Uterus (tissue), 4 donors: ENCODE measurements at places on chromosomes 3 and 15. TPM values are rescaled to one million over a fixed set of nuclear protein-coding genes. Genes with fewer than 3 reads are reported as not detected.
A peak's percentile ranks its signal among the peaks of the same experiment; 100 is the strongest.

Gene CHCHD4
- 12.0 TPM for total RNA-seq

Gene THAP10
- 2.0 TPM for total RNA-seq

Gene NPAP1
- total RNA-seq, result not detected

Gene LRRC49
- 48.7 TPM for total RNA-seq

DNA sequence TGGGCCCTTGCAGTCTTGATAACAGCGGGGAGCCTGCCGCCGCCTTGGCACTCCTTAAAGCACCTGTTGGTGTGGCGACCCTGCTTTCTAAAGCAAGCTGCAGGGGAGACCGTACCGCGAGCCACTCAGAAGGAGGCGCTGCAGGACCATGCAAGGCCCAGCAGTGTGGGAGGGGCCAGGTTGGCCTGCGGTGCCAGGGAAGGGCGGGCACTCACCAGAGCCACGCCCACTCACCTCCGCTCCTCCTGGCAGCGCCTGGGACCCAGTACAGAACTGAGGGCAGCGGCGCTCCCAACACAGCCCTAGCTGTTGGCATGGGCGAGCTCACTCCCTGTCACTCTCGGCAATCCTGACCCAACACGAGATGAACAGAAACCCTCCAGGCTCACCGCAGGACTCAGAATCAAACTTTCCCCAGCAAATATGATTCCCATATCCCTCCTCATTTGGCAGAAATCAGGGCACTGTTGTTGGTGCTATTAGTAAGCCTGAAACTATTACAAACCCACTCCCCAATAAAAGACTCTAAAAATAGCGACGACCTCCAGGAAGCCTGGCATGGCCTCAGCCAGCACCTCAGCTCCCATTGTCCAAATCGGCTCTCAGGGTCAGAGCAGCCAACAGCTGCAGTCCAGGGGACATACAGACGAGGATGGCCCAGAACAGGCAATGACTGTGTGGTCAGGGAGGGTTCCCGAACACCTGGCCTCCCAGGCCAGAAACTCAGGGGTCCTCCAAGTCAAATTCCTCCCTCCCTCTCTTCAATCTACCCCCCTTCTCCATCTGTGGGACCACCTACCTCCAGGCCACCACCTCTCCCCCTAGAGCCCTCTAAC, 77.2 kb downstream of the TBC1D2B start:
- peak overlapping the region; percentile 20 for H3K27ac ChIP-seq
- H3K27me3 ChIP-seq, result no peaks in the 10 kb centered on the region
- H3K36me3 ChIP-seq, result no peaks in the 10 kb centered on the region
- DNase-seq, result peak; percentile 62

- H3K36me3 ChIP-seq, result no peaks in the 10 kb centered on the region
- H3K27ac ChIP-seq, result no peak overlapping the region
- H3K27me3 ChIP-seq, result no peaks in the 10 kb centered on the region
These were observed 144.5 kb upstream of the BCL6 start for GRCh38 chr3:187889601-187890404.

DNA sequence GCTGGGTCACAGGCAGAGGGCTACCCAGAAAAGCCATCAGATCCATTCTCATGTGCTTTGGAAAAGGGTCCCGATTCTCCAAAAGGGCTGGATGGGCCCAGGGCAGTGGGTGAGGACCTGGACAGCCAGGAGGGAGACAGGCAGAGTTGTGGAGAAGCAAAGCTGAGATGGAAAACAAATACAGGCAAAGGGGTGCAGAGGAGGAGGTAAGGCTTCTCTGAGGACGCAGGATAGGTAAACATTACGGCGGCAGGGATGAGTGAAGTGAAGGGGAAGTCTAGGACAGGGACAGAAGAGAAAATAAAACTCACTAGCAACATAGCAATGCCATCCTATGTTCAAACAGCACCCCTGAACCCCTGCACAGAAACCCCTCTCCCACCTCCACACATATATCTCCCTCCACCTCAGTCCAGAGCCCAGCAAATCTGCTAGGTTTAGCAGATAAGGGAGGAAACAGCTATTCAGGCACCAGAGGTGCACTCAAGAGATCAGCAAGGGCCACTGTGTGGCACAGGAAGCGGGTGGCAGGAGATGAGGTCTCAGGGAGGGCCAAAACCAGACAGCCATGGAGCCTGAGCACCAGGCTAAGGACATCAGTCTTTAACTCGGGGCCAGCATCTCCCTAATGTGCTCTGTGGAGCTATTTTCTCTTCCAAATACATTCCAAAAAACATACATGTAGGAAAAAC, 51.3 kb downstream of the HOMER2 start:
- no peak for DNase-seq
- no peak overlapping the region for H3K4me3 ChIP-seq
- no peaks in the 10 kb centered on the region for H3K4me1 ChIP-seq
- no peaks in the 10 kb centered on the region for H3K27me3 ChIP-seq

DNA sequence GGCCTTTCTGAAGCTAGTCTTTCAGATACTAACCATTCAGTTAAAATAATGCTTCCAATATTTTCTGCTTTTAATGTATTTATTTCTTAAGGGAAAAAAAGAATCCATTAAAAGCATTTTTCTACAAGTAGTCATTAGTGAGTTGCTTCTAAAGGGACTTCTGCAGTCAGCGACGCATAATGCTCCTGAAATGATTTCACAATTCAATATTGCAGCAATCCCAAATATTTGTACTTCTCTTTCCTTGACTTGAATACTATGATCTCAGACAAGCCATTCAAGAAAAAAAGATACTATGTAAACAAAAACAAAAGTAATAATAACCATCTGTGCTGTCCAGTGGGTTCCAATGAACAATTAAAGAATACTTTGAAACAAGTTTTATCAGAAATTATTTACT, 681.0 kb downstream of the DIPK2A start:
- H3K36me3 ChIP-seq, result no peaks in the 10 kb centered on the region
- H3K27me3 ChIP-seq, result no peaks in the 10 kb centered on the region
- no peak for DNase-seq
- no peak overlapping the region for H3K27ac ChIP-seq
- H3K4me3 ChIP-seq, result no peak overlapping the region

DNA sequence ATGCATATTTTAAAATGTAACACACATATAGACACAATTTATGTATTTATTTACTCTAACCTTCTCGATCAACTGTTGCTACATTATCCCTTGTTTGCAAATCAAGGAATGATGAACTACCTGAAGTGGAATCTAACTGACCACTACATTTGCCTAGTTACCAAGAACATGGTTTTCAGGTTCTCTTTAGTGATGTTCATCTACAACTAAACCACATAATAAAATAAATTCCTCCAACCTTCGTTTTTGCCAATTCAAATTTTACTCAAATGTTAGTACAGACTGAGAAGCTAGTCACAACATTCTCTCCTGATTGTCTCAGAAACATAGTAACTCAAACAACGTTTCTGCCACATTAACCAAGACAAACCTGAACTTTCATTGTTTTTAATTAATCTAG, 521.9 kb downstream of the FOXP1 start:
- peak overlapping the region; percentile 94 for H3K27ac ChIP-seq
- no peak overlapping the region for H3K4me3 ChIP-seq
- H3K4me1 ChIP-seq, result peaks cover 13% of the 10 kb centered on the region
- no peaks in the 10 kb centered on the region for H3K27me3 ChIP-seq
- no peaks in the 10 kb centered on the region for H3K36me3 ChIP-seq

DNA sequence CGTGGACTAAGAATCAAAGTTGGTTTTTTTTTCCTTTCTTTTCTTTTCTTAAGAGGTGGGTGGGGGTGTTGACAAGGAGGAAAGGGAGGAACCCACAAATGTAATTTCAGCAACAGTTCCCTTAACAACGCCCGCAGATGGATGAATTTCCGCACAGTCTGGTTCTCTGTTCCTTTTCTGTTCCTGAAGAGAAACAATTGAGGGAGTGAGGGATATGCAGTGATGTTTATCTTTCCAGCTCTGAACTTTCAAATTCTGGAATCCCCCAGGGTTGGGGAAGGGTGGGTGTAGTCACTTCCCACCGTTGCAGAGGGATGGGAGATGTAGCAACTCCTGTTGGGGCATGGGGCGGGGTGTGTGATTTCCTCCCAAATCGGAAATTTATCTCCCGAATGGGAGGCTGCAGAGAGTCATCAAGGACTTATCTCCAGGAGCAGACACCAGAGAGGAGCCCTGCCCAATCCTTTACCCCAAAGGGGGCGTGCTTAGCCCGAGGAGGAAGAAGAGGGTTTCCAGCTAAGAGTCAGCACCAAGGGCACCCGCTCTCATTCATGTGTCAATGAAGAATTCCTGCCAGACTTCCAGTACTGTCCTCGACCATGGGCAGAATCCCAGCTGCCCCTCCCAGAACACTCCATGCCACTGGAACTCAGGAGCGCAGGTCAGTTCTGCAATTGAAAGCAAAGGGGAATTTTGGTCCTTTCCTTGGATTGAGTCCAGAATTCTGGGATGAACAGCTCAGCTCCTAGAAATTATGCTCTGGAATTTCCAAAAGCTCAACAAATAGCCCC, 35.0 kb upstream of the CFAP161 start:
- H3K27me3 ChIP-seq, result no peaks in the 10 kb centered on the region
- DNase-seq, result no peak
- H3K36me3 ChIP-seq, result no peaks in the 10 kb centered on the region
- no peaks in the 10 kb centered on the region for H3K4me1 ChIP-seq
- H3K4me3 ChIP-seq, result no peak overlapping the region

DNA sequence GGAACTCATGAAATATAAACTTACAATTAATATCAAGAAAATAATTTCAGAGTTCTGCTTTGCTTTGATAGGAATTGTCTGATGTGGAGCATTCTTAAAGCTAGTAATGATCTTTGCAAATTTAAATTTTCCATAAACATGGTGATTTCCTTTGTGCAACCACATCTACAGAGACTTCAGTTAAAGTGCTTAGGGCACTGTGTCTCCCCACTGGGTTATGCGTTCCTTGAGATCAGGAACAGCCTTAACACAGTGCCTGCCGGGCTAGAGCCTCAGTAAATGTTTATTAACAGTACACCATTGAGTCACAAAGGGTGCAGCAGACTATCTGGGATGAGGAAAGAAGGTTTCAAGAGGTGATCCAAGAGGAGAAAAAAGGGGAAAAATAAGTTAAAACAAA, 108.1 kb upstream of the CCNL1 start:
- no peaks in the 10 kb centered on the region for H3K27me3 ChIP-seq
- no peak overlapping the region for H3K27ac ChIP-seq
- H3K36me3 ChIP-seq, result no peaks in the 10 kb centered on the region
- no peak for DNase-seq

- H3K36me3 ChIP-seq, result no peaks in the 10 kb centered on the region
- H3K27ac ChIP-seq, result no peak overlapping the region
- no peak for DNase-seq
- no peaks in the 10 kb centered on the region for H3K27me3 ChIP-seq
- H3K4me1 ChIP-seq, result no peaks in the 10 kb centered on the region
These were observed 38.2 kb downstream of the MAGI1 start for GRCh38 chr3:66000506-66000905.

DNA sequence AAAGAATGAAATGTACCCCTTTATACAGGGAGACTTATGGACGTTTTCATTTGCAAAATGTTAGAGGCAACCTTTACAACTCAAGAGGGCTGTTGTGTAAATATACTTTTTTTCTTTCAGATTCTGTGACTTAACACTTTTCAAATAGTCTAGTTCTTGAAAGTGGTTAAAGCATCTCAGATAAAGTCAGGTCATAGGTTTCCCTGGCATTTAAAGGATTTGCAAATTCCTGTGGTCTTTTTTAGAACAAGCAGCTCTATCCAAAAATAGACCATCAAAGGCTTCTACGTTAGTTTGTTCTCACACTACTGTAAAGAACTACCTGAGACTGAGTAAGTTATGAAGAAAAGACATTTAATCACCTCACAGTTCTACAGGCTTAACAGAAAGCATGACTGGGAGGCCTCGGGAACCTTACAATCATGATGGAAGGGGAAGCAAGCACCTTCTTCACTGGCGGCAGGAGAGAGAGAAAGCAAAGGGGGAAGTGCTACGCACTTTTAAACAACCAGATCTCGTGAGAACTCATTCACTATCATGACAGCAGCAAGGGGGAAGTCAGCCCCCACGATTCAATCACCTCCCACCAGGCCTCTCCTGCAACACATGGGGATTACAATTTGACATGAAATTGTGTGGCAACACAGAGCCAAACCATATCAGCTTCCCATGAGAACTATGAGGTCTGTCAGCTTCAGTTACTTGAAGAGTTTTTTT, 23.3 kb upstream of the GABRR3 start:
- DNase-seq, result no peak
- H3K27me3 ChIP-seq, result no peaks in the 10 kb centered on the region
- no peak overlapping the region for H3K27ac ChIP-seq
- no peaks in the 10 kb centered on the region for H3K36me3 ChIP-seq
- no peaks in the 10 kb centered on the region for H3K4me1 ChIP-seq

DNA sequence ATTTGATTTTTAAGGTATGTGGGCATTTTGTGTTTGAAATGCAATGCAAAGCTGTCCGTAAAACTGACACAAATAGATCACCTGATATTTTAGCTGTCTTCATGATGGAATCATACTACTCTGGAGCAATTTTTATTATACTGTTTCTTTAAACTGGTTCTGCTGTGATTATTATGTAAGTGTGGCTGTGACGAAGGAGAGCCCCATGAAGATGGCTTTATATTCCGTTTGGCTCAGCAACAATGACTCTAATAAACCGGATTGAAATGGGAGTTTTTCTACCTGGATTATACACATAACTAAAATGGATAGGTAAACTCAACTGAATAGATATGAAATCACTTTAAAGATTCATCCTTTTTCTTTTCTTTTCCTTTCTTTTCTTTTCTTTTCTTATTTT, 9.4 kb downstream of the TLNRD1 start:
- DNase-seq, result no peak
- H3K27ac ChIP-seq, result no peak overlapping the region
- H3K4me3 ChIP-seq, result no peak overlapping the region
- H3K36me3 ChIP-seq, result no peaks in the 10 kb centered on the region
- no peaks in the 10 kb centered on the region for H3K27me3 ChIP-seq
- H3K4me1 ChIP-seq, result no peaks in the 10 kb centered on the region
